ENCODE measurements at places on chromosomes 11 and 22. TPM values are rescaled to one million over a fixed set of nuclear protein-coding genes. Genes with fewer than 3 reads are reported as not detected.

DNA sequence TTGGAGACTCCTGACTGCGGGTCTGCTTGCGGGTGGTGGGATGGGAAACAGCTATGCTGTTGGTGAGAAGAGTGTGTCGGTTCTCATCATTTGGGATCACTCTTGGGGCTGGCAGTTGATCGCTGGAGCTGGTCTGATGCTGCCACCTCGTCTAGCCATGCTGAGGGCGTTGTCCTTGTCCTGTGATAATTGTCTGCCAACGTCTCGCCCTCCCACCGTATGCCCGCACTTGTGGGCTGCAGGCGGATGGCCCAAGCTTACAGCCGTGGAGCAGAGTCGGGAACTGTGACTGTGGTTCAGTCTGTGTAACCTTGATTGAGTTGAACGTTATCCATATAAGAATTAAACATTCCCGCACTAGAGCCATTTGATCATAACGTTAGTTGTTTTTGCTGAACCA is 204.4 kb downstream of the TBC1D22A start:
- DNase-seq = no peak

DNA sequence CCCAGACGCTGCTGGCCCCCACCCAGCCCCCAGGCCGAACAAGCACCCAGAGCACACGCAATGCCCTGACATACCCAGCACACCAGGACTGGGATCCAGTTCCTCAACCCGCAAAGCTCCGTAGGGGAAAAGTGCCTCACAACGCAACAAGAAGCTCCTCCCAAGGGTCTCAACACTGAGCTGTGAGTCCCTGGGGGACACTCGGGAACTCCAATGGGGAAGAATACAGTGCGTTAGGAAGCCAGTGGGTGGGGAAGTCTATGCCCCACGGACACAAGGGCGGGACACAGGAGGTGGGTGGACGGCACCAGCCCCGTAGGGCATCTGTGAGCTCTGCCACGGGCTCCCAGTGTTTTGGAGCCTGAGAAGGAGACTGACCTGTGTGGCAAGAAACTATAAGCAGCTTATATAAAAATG is 1.6 kb downstream of the DEAF1 start:
- DNase-seq = no peak

- no peak for DNase-seq
Measured at GRCh38 chr11:79241205-79241851, 199.5 kb downstream of the TENM4 start.

DNA sequence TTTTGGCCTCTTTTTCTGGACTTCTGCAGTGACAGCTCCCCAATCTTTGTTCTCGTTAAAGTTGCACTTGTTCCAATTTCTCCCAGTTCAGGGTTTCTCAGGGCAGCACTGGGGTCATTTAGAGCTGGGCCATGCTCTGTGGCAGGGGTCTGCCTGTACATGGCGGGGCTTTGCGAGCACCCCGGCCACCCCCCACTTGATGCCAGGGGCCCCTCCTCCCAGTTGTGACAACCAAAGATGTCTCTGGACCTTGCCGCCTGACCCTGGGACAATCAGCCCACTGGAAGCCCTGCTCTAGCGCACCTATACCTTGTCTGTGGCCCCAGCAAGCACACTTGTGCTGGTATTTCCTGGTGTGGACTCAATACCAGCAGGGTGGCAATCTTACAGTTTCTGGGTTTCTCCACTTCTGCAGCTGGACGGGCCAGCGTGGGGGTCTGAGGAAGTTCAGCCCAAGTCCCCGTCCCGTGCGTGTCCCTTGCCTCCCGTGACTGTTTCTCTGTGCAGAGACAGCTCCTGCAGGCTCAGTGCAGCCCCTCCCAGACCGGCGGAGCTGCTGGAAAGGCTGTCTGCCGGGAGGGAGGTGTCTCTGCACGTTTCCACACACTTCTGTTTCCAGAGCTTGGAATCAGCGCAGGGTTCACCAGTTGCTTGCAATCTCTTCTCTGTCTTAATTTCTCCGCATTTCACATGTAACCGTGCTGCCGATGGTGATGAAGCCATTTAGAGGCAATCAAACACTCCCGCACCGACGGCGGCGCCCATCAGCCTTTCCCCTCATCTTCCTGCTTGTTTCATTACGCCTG is 1328.9 kb downstream of the BRD1 start:
- no peak for DNase-seq

DNA sequence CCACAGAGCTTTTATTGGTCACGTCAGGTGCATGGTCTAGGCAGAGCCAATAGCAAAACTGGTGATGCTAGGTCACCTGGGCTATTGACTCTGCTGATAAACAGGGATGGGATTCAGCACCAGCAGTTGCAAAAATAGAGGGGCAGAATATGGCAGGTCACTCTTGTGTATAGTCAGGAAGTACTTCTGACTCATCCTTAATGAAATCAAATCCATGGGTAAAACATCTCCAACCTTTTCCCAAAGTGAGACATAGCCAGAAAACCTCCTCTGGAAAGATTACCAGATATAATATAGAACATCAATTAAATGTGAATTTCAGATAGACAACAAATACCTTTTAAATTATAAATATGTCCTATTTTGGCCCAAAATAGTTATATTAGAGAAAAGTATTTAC is 383.2 kb downstream of the METTL15 start:
- no peak for DNase-seq

GRCh38 chr22:49873228-49873940 is 19.7 kb downstream of the ZBED4 start:
- no peak for DNase-seq

DNA sequence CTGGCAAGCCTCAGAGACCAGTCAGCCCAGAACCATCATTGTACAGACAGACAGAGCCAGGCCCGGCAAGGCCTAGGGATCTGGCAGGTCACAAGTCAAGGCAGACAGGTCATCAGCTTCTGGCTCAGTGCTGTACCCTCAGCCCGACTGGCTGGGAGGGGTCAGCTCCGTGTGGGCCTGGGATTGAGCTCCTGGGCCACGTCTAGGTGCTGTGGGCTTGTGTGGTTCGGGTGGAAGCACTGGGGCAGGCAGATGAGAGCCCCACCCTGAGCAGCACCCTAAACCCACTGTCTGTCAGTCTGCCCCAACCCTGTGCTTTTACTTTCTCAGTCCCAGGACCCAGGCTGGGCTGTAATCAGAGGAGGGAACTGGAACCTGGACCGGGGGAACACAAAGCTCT is 26.9 kb upstream of the P2RY2 start:
- DNase-seq = no peak

GRCh38 chr11:28009388-28009787 is 98.6 kb downstream of the KIF18A start:
- no peak for DNase-seq

GRCh38 chr22:19448076-19448607 is 631 bp upstream of the C22orf39 start:
- DNase-seq = no peak

GRCh38 chr22:24216541-24217209 is 28.2 kb downstream of the GGT5 start:
- DNase-seq = no peak

DNA sequence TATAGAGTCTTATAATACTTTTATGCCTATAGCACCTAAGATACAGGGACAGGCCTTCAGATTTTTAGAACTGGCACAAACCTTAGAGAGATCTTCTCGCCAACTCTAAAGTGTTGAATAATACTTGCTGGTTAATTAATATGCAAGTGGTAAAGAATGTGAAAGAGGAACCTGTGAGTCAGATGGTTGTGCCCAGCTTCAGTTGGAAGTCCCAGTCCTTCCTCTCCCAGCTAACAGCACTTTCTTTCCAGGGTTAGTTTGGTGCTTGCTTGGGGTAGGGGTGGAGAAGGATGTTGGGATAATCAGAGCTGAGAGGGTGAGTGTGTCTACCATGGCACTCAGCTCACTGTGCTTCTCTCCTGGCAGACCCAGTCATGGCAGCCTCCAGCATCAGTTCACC is 4.9 kb upstream of the TMEM132A start:
- no peak for DNase-seq

DNA sequence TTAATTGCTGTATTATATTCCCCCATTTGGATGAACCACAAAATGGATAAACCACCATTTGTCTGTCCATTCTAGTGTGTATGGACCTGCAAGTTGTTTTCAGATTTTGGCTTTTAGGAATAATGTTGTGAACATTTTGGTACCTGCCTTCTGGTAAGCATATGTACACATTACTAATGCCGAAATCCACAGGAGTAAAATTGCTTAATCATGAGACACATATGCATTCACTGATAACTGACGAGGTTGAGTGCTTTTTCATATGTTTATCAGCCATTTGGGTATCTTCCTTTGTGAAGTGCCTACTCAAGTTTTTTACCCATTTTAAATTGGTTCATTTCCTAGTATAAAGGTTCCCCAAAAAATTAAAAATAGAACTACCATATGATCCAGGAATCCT is 34.2 kb downstream of the OSBP2 start:
- DNase-seq = no peak

GRCh38 chr22:21069375-21069774 is 23.6 kb downstream of the LRRC74B start:
- no peak for DNase-seq

- no peak for DNase-seq
Measured at GRCh38 chr11:17257196-17257595, 19.3 kb upstream of the NUCB2 start.

NLRP6 gene
- 0.09 TPM for total RNA-seq

IGF2 gene
- total RNA-seq = 1.5 TPM

SCUBE2 gene
- 0.64 TPM for total RNA-seq
